ENCODE measurements at places on chromosomes 11 and 22. TPM values are rescaled to one million over a fixed set of nuclear protein-coding genes. Genes with fewer than 3 reads are reported as not detected.

DNA sequence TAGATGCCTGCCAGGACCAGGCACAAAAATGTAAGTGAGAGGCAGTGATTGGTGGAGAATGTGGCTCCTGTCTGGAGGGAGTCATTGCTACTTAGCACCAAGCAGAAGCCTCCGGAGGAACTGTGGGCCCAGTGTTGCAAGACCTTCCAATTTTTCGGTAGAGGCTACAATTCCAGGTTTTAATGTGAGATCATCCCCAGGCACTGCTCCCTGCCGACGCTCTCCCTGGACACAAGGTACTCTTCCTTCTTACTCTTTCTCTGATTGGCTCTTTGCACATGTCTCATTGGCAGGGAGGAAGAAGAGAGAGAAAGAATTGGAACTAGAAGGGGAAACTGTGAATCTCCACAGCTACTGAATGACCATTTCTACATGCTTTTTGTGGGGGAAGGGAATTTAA is 53.7 kb upstream of the EP300 start:
- no peaks in the 10 kb centered on the region for H3K27me3 ChIP-seq
- H3K4me3 ChIP-seq = no peak overlapping the region
- no peaks in the 10 kb centered on the region for H3K4me1 ChIP-seq
- no peaks in the 10 kb centered on the region for H3K36me3 ChIP-seq
- no peak overlapping the region for H3K27ac ChIP-seq
- DNase-seq = no peak

GRCh38 chr11:102966011-102966410 is 10.5 kb upstream of the MMP13 start:
- H3K4me3 ChIP-seq = no peak overlapping the region
- no peaks in the 10 kb centered on the region for H3K27me3 ChIP-seq
- H3K36me3 ChIP-seq = no peaks in the 10 kb centered on the region
- H3K27ac ChIP-seq = no peak overlapping the region
- H3K4me1 ChIP-seq = no peaks in the 10 kb centered on the region

Gene OR52K2
- polyA plus RNA-seq = not detected

Gene PDGFB
- 4.1 TPM for polyA plus RNA-seq

Gene MED19
- polyA plus RNA-seq = 30.2 TPM

Gene PGA5
- polyA plus RNA-seq = 2.7 TPM

Gene TMEM121B
- polyA plus RNA-seq = 0.30 TPM

Gene ART5
- 19.3 TPM for polyA plus RNA-seq
